ENCODE measurements at places on chromosomes 1 and 21.

DNA sequence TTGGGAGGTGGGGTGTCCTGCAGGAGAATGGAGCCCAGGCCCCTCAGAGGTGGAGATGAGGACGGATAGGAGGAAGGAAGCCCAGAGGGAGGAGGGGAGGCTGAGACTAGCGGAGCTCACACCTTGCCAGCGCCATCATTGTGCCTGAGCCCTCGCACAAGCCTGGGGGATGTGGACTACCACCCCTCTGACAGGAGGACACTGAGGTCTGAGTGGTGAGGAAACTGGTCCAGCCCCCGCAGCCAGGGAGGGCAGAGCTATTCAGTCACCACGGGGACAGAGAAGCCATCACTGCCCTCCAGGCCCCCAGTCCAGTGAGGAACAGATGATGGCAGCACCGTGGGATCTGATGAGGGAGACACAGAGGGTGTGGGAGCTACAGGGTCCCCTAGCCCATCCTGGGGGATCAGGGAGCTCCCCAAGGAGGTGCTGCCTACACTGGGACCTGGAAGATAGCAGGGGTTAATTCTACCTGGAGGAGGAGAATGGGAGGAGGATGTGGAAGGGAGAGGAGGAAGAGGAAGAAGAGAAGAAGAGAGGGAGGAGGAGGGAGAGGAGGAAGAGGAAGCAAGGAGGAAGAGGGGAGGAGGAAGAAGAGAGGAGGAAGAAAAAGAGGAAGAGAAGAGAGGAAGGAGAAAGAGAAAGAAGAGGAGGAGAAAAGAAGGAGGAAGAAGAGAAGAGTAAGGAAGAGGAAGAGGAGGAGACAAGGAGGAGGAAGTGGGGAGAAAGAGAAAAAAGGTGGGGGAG, 31.0 kb downstream of the MATN1 start:
- no peak for DNase-seq

DNA sequence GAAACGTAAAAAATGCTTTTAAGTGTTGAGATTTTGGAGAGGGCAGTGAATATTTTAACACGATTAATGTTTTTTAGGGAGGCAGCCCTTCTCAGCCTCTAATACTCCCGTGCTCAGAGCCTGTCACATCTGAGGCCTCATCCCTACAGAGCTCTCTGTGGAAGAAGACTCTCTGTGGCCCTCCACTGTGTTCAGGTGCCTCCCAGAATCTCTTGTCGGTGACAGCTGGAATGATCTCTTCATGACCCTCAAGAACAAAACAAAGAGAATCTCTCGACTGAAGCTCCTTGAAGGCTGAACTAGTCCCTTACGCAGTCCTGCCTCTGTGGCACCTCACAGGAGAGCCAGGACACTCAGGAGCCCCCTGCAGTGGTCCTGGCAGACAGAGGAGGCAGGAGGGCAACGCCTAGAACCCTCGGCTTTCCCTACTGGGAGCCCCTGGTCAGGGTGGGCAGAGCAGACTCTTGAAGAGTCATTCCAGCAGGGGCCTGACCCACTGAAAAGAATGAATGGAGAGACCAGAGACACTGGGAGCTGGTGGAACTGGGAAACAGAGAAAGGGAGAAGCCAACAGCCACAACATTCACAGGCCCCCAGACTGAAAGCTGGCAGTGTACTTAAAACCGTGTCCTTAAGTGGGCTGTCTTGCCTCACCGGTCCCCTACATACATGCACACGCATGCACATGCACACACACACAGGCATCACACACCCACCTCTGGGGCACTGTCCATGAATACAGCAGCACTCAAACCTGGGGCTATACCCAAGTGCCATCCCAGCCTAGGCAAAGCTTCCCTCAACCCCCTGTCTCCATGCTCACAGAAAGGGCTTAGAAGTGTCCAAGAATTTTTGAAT, 67.5 kb upstream of the ANGPTL1 start:
- no peak for DNase-seq

- no peak for DNase-seq
Observed at GRCh38 chr21:23740463-23740862, 1866.8 kb downstream of the MRPL39 start.

DNA sequence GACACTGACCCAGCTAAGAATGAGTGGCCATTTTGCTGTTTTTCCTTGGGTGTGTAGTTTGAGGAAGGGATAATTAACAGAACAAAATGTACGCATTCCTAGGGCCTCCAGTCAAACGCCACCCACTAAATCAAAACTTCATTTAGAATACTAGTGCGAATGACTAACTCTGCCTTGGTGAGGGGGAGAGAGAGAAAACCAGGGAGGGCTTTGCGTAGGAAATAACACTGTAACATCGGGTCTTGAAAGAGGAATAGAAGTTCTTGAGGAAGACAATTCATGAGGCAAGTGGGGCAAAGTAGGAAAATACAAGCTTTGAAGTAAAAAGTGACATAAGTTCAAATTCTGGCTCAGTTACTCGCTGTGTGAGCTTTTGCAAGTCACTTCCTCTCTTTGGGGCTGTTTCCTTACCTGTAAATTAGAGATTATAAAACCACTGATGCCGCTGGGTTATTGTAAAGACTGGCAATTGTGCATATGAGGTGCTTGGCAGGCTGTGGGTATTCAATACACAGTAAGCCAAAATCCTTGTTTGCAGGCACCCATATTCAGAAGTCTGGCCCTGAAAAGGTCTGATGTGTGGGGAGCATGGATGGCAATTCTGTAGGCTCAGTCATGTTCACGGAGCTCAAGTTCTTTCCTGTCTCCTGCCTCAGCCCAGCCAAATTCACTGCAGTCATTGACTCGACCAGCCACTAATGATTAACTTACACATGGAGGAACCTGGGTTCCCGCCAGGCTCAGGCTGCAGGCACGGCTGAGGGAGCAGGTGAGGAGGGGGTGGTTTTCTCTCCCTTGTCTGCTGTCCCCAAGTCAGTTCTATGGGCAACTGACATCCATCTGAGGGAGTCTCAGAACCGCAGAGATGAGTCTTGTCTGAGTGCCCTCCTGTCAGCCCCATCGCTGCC, 140.3 kb upstream of the CSF3R start:
- DNase-seq: no peak

- no peak for DNase-seq
Observed at GRCh38 chr1:223650465-223650864, 15.0 kb downstream of the CAPN8 start.

- no peak for DNase-seq
Observed at GRCh38 chr1:85473390-85473789, 8.4 kb upstream of the DDAH1 start.

- DNase-seq: peak; percentile 33
Observed at GRCh38 chr1:66371233-66372005, 162.5 kb upstream of the SGIP1 start.

DNA sequence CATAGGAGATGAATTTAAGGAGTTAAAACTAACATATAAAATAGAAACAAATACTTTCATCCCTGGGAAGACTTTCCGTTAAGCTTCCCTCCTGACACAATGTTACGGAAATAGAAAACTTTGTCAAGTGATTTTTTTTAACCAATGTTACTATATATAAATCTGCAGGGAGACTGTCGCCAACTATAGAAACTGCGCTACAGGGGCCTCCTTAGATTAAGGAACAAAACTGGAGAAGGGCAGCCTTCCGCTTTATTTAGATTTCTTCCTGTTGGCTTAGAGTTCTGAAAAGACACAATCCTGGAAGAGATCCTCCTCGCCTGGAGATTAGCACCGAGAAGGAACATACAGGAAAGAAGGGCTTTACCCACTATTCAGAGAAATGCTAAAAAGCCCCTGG, 1.5 kb downstream of the MGST3 start:
- no peak for DNase-seq

- DNase-seq: no peak
Observed at GRCh38 chr1:36517011-36517771, 34.5 kb upstream of the CSF3R start.

- DNase-seq: no peak
Observed at GRCh38 chr1:2001773-2002411, 1.7 kb downstream of the CFAP74 start.

GRCh38 chr21:37367336-37367702, 746 bp downstream of the DYRK1A start:
- no peak for DNase-seq

DNA sequence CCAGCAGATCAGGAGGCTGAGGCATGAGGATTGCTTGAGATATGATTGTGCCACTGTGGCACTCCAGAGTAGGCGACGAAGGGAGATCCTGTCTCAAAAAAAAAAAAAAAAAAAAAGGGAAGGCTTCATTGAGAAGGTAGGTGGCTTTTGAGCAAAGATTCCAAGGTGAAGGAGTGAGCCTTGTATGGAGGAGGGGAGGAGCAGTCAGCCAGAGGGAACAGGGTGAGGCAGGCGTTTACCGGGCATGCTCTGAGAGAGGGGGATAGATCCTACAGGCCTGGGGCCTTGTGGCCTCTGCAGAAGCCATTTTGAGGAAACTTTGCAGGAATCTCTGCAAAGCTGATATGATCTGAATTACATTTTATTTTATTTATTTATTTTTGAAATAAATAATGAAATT, 5.1 kb upstream of the HDAC1 start:
- DNase-seq: no peak

GRCh38 chr21:43201491-43201890, 32.7 kb downstream of the CRYAA start:
- no peak for DNase-seq

DNA sequence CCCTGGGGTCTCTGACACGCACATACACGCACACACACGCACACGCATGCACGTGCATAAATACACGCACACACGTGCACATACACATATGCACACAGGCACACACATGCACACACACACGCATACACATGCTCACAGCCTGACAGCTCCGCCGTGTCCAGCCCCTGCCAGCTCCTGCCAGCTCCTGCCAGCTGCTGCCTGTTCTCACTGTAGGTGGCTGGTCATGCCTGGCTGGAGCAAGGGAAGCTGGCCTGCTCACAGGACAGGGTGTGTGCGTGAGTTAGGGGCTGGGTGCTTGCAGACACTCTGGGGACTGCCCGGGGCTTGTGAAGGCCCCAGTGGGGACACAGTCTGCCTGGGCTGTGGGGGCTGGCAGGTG, 4.9 kb downstream of the PLCH2 start:
- DNase-seq: no peak

DNA sequence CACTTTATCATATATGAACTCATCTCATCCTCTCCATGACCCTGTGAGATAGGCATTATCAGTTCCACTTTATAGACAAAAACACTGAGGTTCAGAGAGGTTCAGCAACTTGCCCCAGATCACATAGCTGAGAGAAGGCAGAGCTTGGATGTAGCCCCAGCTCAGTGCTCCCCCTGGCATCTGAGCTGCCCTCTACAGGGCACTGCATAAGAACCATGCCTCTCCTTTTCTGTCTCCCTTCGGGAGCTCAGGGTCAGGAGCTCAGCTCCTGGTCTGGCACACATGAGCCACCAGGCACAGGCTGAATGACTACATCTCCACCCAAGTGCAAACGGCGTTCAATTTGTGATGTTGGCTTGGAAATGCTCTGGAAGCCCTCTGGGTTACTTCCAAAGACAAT, 16.9 kb downstream of the RAB7B start:
- DNase-seq: no peak

GRCh38 chr1:213925531-213926182, 62.1 kb upstream of the PROX1 start:
- no peak for DNase-seq

- DNase-seq: no peak
Observed at GRCh38 chr1:67652800-67653199, 32.2 kb upstream of the GADD45A start.
